SK-MEL-5 (cell line): ENCODE measurements at places on chromosomes 3 and 15. TPM values are rescaled to one million over a fixed set of nuclear protein-coding genes. Genes with fewer than 3 reads are reported as not detected.

DNA sequence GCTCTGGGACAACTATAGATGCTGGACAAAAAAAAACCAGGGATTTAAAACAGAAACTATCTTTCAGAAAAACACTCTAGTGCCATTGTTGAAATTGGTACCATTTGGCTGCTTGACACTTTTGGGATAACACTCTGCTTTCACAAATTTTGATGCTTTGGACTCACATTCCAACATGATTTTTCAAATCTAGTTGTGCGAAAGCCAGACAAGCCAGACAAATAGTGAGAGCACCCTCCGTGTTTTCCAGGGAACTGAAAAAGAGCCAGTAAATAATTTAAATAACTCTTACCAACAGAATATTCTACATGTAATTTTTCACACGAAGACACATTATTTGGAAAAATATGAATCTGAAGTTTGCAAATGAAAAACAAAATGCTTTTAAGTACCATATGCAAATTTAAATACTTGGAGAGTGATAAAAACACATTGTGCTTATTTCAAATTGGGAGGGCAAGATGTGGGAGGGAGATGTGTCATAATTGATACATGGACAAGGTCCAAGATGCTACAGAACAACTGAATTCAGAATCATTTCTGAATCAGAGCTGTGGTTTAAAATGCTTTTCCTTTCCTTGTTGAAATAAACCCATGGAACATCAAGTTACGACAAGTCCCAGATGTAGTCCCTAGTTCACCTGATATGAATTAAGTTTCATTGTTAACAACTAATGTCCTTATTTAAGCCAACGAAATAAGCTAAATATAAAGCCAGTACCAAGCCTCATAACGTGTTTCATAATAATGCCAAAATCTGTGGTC is 144.2 kb upstream of the SOX2 start:
- no peak for DNase-seq

Gene SORD
- total RNA-seq = 110 and 123 TPM in 2 replicates

- no peak for DNase-seq
These were observed 187.9 kb downstream of the SUCNR1 start for GRCh38 chr3:152061296-152061695.

Gene HRG
- total RNA-seq = not detected in 2 replicates

GRCh38 chr3:129271674-129272073 is 7.0 kb upstream of the HMCES start:
- DNase-seq = no peak

Gene ACAN
- total RNA-seq = 0.77 and 1.6 TPM in 2 replicates

- DNase-seq = no peak
These were observed 67.2 kb downstream of the NCEH1 start for GRCh38 chr3:172643506-172644179.

Gene SNTN
- not detected in 2 replicates for total RNA-seq

Gene BTLA
- total RNA-seq = not detected in 2 replicates

DNA sequence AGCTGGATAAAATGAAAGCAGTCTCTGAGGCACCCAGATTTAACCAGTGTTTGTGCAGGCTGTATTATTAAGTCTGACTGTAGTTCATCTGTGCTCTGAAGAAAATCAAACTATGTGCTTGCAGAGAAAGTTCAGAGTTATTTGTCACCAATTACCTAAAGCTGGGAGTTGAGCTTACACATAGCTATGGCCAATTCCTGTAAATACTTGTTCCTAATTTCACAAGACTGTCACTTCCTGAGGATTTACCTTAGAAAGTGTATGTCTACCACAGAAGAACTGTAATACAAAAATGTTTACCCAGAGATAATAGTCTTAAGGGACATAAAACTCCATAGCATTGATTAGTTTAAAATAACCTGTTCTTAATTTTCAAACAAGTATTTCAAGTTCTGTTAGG is 628.4 kb upstream of the TGFBR2 start:
- DNase-seq = no peak

Gene ZPLD1
- 0.11 and 0.45 TPM in 2 replicates for total RNA-seq

GRCh38 chr3:21158861-21159542 is 592.0 kb downstream of the ZNF385D start:
- DNase-seq = peak; percentile 37

DNA sequence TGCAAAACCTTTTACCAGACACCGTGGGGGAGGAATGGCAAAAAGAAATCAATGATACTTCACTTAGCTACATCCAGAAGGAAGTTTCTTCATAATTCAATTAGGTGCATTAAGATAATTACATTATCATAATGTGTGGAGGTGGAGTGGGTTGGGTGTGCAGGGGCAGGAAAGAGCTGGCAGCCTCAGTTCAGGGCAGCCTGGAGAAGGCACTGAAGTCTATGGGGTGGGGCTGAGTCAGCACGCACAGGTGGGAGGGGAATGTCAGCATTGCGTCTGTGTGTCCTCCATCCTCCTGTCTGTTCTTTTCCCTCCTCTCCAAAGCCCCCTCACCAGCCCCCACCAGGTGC is 278.8 kb downstream of the GABRG3 start:
- no peak for DNase-seq

Gene GXYLT2
- total RNA-seq = 18.2 and 27.2 TPM in 2 replicates

DNA sequence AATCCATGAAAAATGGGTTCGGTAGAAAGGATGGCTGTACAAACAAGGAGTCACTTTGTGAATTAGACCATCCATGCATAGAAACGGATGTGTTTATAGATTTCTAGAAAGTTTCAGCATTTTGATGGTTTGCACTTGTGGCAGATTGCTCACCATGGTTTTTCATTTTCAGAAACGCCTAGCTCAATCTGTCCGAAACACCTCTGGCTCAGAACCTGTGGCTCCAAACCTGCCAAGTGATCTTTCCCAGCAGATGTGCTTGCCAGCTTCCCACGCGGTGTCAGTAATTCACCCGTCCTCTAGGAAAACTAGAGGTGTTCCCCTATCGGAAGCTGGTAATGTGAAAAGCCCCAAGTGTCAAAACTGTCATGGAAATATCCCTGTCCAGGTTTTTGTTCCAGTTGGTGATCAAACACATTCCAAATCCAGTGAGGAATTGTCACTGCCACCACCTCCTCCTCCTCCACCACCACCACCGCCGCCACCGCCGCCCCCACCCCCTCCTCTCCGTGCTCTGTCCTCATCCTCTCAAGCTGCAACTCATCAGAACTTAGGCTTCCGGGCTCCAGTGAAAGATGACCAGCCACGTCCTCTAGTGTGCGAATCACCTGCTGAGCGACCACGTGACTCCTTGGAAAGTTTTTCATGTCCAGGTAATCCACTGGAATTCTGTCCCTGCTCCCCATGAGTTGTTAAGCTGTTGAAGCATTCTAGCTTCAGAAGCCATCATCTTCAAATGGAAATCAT is 21.2 kb downstream of the WHAMM start:
- DNase-seq = no peak

DNA sequence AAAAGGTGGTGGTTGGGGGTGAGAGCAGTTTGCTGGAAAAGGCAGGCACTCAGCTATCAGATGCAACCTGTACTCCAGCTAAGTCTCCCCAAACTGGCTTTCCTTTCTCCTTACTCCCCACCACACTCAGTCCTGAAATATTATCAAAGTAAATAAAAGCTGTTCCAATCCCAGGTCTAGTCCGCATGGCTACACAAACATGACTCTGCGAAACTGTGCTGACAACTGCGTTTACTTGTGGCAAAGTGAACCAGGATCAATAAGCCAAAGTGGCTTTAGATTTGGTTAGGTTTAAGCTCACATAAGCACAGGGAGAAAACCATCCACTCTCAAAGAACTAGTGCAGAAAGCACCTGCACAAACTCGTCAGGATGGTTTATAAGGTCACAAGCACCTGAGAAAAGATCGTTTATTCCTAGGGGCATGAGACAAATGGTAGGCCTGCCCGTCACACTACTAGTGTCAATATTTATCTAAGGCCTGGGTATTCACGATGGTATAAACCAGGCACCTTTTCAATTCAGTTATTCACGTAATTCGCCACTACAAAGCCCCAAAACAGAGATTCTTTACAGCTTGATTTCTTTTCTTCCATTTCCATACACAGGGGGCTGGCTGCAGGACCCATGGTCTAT is 25.3 kb downstream of the LRIG1 start:
- DNase-seq = no peak

DNA sequence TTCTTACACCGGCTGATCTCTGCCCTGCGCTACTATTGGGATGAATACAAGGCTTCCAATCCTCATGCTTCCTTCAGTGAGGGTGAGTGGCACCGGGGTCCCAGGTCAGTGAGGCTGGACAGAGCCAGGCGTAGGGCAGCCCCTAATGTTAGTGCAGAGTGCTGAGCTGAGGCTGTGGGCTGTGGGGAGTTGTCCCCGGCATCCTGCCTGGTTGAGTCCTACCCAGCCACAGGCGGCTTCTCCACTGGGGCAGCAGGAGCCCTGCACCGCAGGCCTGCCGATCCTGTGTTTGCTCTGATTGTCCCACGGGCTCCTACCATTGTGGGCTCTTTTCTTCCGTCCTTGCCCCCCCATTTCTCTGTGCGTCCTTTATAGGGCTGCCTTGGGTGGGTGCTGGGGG is 13.3 kb downstream of the RNF123 start:
- no peak for DNase-seq

GRCh38 chr3:9503283-9503682 is 50.3 kb downstream of the LHFPL4 start:
- peak; percentile 79 for DNase-seq

Gene NRROS
- total RNA-seq = 3.2 and 6.2 TPM in 2 replicates

- DNase-seq = no peak
These were observed 144.7 kb downstream of the CNTN3 start for GRCh38 chr3:74469713-74470112.

GRCh38 chr15:40279437-40280141 is 3.3 kb downstream of the ANKRD63 start:
- peak; percentile 57 for DNase-seq

DNA sequence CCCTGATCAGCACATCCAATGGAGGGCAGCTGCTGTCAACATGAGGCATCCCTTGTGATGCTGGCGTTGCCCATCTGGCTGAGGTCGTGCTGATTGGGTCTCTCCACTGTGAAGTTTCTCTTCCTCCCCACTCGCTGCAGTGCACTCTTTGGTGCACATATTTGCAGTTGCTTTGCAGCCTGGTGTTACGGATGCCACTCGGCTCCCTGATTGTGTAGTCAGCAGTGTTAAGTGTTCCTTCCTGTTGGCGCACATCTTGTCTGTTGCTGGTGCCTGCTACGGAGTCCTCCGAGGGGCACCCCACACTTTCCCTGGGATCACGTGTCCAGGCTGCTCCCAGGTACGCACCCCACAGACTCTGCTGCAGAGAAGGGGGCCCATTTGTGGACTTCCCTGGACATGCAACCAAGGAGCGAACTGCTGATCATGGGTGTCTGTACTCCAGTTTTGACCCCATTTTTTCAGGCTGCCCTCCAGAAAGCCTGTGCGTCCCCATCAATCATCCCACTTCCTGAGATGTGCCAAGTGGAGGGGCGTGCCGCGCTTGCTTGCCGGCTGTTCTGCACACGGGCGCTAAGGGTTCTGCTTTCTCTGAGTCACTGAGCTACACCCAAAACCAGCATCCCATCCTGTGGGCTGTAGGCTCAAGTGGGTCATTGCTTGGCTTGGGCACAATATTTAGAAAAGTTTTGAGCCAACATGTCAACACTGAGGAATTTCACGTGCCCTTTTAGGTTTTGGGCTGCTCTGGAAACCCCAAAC is 98.6 kb downstream of the FBLN2 start:
- no peak for DNase-seq

GRCh38 chr15:35713733-35714132 is 167.8 kb upstream of the DPH6 start:
- no peak for DNase-seq

Gene SPESP1
- total RNA-seq = 148 and 159 TPM in 2 replicates

Gene RETNLB
- total RNA-seq = not detected in 2 replicates

- no peak for DNase-seq
These were observed 1028.7 kb downstream of the NTRK3 start for GRCh38 chr15:87227846-87228245.

GRCh38 chr3:191350396-191351090 is 20.2 kb upstream of the UTS2B start:
- DNase-seq = no peak

Gene HCLS1
- 0.13 TPM in 1 of 2 replicates, not detected in the other for total RNA-seq

GRCh38 chr15:64464276-64465005 is 4.1 kb downstream of the ZNF609 start:
- DNase-seq = no peak

Gene MGLL
- total RNA-seq = 3.2 TPM in 2 replicates

DNA sequence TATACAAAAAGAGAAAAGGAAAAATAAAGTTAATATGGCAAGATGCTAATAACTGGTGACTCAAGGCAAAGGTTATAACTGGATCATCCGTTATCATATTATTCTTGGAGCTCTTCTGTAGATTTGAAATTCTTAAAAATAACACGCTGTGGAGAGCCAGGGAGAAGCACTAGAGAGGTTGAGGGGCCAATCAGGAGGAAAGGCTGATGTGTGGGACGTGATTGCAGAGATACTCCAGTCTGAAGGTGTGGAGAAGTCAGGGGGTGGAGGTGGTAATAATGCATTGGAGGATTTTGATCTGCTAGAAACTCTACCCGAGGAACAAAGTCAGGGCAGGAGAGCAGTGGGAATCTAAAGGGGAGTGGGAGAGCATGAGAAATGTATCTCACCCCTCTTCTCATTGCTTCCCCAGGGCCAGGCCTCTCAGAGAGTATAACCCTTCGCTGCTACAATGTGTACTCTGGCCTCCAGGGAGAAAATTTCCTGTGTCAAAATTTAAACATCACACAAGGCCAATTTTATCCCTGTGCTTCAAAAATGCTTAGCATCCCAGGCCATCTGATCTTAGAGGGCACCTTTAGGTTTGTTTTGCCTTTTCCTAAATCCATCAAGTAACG is 211.5 kb upstream of the SEMA6D start:
- DNase-seq = no peak

Gene CCDC80
- total RNA-seq = 0.53 and 1.1 TPM in 2 replicates

DNA sequence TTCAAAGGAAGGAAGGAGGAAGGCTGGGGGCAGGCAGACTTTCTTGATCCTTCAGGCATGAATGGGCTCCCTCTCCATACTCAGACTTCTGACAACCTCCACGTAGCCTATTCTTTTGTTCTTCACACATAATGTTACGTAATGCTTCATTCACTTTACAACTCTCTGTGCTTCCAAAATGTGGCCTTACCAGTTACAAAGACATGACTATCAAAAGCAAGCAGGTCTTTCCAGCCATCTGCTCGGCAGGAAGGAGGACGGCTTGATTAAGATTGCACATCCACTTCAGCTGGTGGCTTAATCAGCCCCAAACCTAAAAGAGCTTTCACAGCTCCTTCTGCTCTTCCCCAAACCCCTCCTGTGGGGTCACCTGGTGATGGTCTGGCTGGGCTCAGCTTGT is 263.2 kb downstream of the XXYLT1 start:
- no peak for DNase-seq

DNA sequence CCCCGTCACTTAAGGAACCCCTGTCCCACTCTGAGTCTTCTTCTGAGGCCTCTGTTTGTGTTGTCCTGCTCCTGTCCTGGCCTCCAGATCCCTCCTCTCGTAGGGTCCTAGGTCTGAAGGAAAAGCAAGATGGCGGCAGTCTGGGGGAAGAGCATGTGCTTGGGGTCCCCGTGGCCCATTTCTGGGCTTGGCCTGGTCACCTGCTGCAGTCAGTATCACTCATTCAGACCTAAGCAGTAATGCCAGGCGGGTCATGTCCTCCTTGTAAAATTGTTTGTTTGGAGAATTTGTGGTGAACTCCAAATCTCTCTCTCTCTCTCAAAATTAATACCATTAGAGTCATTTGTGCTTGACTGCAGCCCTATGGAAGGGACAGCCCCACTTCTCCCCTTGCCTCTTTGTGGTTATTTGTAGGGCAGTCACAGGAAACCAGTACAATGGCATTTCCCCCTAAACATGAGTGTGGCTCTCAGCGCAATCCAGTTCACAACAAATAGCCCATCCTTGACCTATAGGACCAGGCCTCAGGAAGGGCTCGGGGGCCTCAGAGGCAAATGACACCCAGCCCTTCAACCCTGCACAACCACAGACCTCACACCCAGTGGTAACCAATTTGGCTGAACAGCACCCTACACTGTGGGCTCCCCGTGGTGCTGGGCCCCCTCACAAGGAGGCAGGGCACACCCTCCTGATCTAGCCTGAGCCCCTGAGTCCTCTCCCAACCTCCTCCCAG is 173.5 kb downstream of the OR4M2 start:
- DNase-seq = no peak

Gene SHF
- 3.4 and 5.5 TPM in 2 replicates for total RNA-seq
